ENCODE measurements at places on chromosomes 5 and 9.

DNA sequence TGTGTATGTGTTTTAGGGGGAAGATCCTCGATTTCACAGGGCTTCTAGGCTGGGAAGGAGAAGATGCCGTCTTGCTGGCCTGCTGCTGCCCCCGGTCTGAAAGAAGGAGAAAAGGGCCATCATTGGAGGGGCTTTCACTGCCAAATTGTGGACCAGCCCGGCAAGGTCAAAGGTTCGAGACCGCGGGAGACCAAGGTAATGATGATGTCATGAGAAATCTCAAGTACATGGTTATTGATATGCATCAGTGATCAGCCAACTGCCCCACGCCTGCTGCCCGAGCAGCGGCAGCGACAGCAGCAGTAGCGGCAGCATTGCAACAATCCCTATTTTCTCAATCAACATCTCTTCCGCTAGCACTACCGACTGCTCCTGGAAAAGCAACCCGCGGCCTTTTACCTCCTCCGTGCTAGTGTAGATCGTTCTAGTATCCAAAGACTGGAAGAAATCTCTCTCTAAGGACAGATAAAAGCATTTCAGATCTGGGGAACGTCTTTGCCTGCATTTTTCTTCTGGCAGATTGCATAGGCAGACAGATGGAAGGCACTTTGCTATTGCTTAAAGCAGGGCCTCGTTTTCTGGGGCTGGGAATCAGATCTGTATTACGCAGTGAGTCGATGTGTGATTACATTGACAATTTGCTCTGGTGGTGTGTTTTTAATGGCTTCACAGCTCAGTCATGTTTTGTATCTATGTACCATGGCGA lies 215.3 kb downstream of the MEF2C start:
- H3K27ac ChIP-seq, result no peak overlapping the region
- H3K4me3 ChIP-seq, result no peak overlapping the region
- peaks cover 100% of the 10 kb centered on the region for H3K27me3 ChIP-seq
- DNase-seq, result no peak
- no peaks in the 10 kb centered on the region for H3K36me3 ChIP-seq
- H3K4me1 ChIP-seq, result peaks cover 5% of the 10 kb centered on the region

DNA sequence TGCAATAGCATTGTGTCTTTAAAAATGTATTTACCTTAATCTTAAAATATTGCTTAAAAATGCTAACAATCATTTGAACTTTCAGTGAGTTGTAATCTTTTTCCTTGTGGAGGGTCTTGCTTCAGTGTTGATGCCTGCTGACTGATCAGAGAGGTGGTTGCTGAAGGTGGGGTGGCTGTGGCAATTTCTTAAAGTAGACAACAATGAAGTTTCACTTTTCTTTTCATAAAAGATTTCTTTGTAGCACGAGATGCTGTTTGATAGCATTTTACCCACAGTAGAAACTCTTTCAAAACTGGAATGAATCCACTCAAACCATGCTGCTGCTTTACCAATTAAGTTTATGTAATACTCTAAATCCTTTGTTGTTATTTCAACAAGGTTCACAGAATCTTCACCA lies 50.8 kb downstream of the NR3C1 start:
- no peaks in the 10 kb centered on the region for H3K36me3 ChIP-seq
- H3K4me1 ChIP-seq, result peaks cover 55% of the 10 kb centered on the region
- H3K4me3 ChIP-seq, result no peak overlapping the region
- peak; percentile 13 for DNase-seq
- no peaks in the 10 kb centered on the region for H3K27me3 ChIP-seq
- H3K27ac ChIP-seq, result no peak overlapping the region

- no peak for DNase-seq
- no peak overlapping the region for H3K4me3 ChIP-seq
- H3K4me1 ChIP-seq, result no peaks in the 10 kb centered on the region
- H3K36me3 ChIP-seq, result no peaks in the 10 kb centered on the region
- H3K27ac ChIP-seq, result no peak overlapping the region
Measured at GRCh38 chr5:98847054-98847453, 73.6 kb downstream of the RGMB start.

GRCh38 chr5:50822761-50823160 lies 156.3 kb downstream of the PARP8 start:
- no peak overlapping the region for H3K27ac ChIP-seq
- DNase-seq, result no peak
- H3K27me3 ChIP-seq, result no peaks in the 10 kb centered on the region
- H3K4me3 ChIP-seq, result no peak overlapping the region

GRCh38 chr5:13540168-13540750 lies 404.2 kb downstream of the DNAH5 start:
- no peaks in the 10 kb centered on the region for H3K27me3 ChIP-seq
- no peak for DNase-seq
- H3K36me3 ChIP-seq, result no peaks in the 10 kb centered on the region
- H3K4me1 ChIP-seq, result no peaks in the 10 kb centered on the region

GRCh38 chr5:92969781-92970237 lies 611.2 kb downstream of the NR2F1-AS1 start:
- no peaks in the 10 kb centered on the region for H3K27me3 ChIP-seq
- no peaks in the 10 kb centered on the region for H3K36me3 ChIP-seq
- no peak overlapping the region for H3K27ac ChIP-seq
- no peak for DNase-seq
- H3K4me1 ChIP-seq, result no peaks in the 10 kb centered on the region

DNA sequence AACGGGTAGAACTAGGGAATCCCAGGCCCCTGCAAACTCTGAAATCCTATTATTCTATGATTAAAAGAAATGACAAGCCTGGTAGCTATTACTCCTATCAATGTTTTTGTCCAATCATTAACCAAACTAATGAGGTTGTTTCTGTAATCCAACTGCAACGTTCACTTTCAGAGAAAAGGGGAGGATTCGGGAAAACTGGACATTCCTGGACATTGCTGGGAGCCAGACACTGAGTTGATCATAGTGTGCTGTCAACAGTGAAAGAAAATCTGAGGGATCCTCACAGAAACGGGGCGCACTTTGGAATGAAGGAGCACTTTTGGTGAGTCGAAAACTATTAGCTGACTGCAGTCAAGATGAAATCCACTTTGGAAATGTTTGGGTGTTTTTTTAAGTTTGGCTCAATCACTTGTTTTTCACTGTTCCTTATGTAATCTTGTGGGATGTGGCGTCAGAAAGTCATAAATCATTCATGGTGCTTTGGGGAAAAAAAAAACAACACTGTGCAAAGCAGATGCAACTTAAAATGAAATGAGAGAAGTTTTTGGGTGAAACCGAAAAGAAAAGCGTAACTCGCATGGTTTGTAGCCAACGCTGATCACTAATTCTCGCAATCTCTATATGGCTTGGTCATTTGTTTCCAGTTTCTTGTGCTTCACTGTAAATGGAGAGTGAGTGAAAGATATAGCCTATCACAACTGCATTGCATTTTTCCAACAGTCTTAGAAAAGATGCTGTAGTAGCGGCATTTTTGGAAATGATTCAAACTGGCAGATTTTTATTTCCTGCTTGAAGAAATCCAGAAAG lies 51.2 kb upstream of the ADRA1B start:
- peaks cover 19% of the 10 kb centered on the region for H3K27me3 ChIP-seq
- H3K27ac ChIP-seq, result no peak overlapping the region
- H3K4me3 ChIP-seq, result no peak overlapping the region
- H3K36me3 ChIP-seq, result no peaks in the 10 kb centered on the region
